NT2/D1 (cell line): ENCODE measurements at places on chromosomes 3 and 15.

- DNase-seq: no peak
Observed at GRCh38 chr3:45176912-45177311, 30.7 kb upstream of the CDCP1 start.

GRCh38 chr15:68493629-68494028 is 61.7 kb upstream of the ITGA11 start:
- no peak for DNase-seq

DNA sequence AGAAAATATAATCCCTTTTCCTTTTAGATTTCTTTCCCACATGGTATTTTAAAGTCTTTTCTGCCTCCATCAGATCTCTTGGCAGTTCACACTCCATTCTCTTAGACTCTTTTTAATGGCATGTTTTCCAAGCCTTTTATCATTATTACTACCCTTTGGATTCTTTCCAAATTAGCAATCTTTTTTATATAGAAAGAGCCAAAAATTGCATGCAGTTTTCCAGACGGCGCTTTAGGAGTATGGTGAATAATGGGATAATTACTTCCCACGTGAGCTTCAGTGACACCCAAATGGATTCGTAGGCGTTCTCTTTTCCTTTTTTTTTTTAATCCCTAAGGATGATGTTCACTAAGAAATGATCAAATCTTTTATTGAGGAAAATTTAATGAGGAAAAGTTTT is 354.8 kb upstream of the DNAJC19 start:
- DNase-seq: no peak

GRCh38 chr3:194254040-194254439 is 97.1 kb downstream of the CPN2 start:
- no peak for DNase-seq

- no peak for DNase-seq
Observed at GRCh38 chr3:59873576-59874230, 823.9 kb upstream of the CFAP20DC start.

- no peak for DNase-seq
Observed at GRCh38 chr3:129023909-129024308, 22.8 kb downstream of the EFCC1 start.
